SW480 (cell line): ENCODE measurements at places on chromosomes 4 and X.

- peak; percentile 8 for DNase-seq
These were observed 360.2 kb downstream of the ZIC3 start for GRCh38 chrX:137926090-137926489.

DNA sequence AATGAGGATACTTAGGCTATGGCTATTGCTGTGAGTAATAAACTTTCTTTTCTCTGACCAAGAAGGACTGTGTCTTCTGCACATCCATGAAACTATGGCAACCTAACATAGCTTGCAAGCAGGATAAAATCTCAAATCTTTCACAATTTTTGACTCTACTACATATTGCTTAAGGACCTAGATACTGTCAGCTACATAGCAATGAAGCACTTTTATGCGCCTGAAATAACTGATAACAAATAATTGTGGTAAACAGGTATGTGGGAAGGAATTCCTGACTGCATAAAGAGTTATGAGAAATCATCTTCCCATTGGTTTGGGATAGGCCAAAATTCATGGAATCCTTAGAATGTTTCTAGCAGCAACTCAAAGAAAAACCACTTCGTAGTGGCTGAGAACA is 41.2 kb upstream of the PDGFC start:
- no peak for DNase-seq

- no peak for DNase-seq
These were observed 149.1 kb downstream of the PAPSS1 start for GRCh38 chr4:107570952-107571351.

GRCh38 chr4:7094916-7095315 is 27.1 kb upstream of the GRPEL1 start:
- DNase-seq: no peak
